Activated T-helper 1 cell treated with anti-CD3 and anti-CD28 coated beads, Interleukin-12 subunit alpha, Interleukin-12 subunit beta, Interleukin-2, Interleukin-4 antibody, amounts not matched to agents 30 ng/mL and 10 ng/mL and 1 ng/mL, durations not matched to agents 14 hours and 24 hours and 36 hours (primary cell): ENCODE measurements at places on chromosomes 7 and 10. TPM values are rescaled to one million over a fixed set of nuclear protein-coding genes. Genes with fewer than 3 reads are reported as not detected.
A peak's percentile ranks its signal among the peaks of the same experiment; 100 is the strongest.

NCAPG2 gene
- 76.5 and 86.9 TPM in 2 replicates for total RNA-seq

POM121L12 gene
- total RNA-seq: not detected in 2 replicates

KBTBD2 gene
- total RNA-seq: 29.0 and 34.0 TPM in 2 replicates

TMEM176A gene
- not detected in 2 replicates for total RNA-seq

AQP1 gene
- total RNA-seq: 0.12 and 0.13 TPM in 2 replicates

GIMAP2 gene
- 24.7 and 29.7 TPM in 2 replicates for total RNA-seq

C7orf33 gene
- not detected in 2 replicates for total RNA-seq

DENND11 gene
- total RNA-seq: 31.3 and 33.5 TPM in 2 replicates

PTPRN2 gene
- total RNA-seq: 0.41 and 0.47 TPM in 2 replicates

SPDYE6 gene
- total RNA-seq: not detected in 2 replicates

TFR2 gene
- 13.8 and 15.0 TPM in 2 replicates for total RNA-seq

LIPF gene
- total RNA-seq: not detected in 2 replicates

- H3K36me3 ChIP-seq: no peaks in the 10 kb centered on the region
- no peak for DNase-seq
- H3K4me3 ChIP-seq: no peak overlapping the region
- no peaks in the 10 kb centered on the region for H3K27me3 ChIP-seq
Measured at GRCh38 chr7:70937424-70937823, 194.5 kb upstream of the GALNT17 start.

GRCh38 chr10:133295426-133296320 lies 13.0 kb downstream of the TUBGCP2 start:
- no peak for DNase-seq
- no peak overlapping the region for H3K27ac ChIP-seq

DNA sequence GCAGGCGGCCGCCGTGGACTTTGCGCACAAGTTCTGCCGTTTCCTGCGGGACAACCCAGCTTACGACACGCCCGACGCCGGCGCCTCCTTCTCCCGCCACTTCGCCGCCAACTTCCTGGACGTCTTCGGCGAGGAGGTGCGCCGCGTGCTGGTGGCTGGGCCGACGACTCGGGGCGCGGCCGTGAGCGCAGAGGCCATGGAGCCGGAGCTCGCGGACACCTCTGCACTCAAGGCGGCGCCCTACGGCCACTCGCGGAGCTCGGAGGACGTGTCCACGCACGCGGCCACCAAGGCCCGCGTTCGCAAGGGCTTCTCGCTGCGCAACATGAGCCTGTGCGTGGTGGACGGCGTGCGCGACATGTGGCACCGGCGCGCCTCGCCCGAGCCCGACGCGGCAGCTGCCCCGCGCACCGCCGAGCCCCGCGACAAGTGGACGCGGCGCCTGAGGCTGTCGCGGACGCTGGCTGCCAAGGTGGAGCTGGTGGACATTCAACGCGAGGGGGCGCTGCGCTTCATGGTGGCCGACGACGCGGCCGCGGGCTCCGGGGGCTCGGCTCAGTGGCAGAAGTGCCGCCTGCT lies 14.1 kb downstream of the SH2B2 start:
- H3K27ac ChIP-seq: no peak overlapping the region
- H3K4me1 ChIP-seq: no peaks in the 10 kb centered on the region
- H3K36me3 ChIP-seq: no peaks in the 10 kb centered on the region
- no peak overlapping the region for H3K4me3 ChIP-seq
- no peaks in the 10 kb centered on the region for H3K27me3 ChIP-seq

DNA sequence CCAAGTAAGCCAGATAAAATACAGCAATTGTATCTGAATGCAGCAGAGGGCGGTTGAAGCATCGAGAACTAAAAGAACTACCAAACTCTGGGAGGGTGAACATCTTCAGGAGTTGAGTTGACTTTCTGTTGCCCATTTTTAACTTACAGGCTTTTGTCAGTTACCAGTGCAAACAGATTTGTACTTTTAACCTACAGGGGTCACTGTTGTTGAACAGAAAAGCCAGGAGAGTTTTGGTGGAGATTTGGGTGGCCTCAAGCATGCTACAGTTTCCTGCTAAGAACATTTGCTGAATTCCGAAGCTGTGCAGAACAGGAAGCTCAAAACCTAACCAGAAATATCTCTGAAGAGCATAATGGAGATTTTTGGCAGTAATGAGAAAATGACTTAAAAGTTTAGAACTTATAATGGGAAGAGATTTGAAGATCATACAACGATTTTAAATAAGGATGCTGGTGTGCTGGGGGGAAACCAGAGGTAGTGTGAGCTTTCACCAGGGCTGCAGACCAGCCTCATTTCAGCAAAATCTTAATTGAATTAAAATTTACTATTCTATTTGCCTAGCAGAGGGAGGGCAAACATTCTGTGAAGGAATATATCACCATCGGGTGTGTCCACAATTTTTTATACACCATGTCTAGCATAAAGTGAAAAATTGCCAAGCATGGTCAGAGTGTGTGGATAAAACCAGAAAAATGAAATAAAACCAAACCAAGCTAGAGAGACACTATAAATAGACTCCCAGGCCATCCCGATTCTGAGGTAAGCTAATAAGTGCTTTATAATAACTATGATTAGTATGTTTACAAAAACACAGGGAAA lies 208.6 kb upstream of the CCDC6 start:
- no peak overlapping the region for H3K4me3 ChIP-seq
- H3K27ac ChIP-seq: no peak overlapping the region
- H3K27me3 ChIP-seq: no peaks in the 10 kb centered on the region
- no peak for DNase-seq

- peaks cover 76% of the 10 kb centered on the region for H3K36me3 ChIP-seq
- no peaks in the 10 kb centered on the region for H3K27me3 ChIP-seq
- DNase-seq: no peak
Measured at GRCh38 chr7:87199700-87200450, 19.7 kb downstream of the TMEM243 start.

GRCh38 chr10:71978476-71978875 lies 14.3 kb downstream of the CHST3 start:
- peaks cover 10% of the 10 kb centered on the region for H3K4me1 ChIP-seq
- no peaks in the 10 kb centered on the region for H3K36me3 ChIP-seq
- no peaks in the 10 kb centered on the region for H3K27me3 ChIP-seq
- H3K4me3 ChIP-seq: no peak overlapping the region
- DNase-seq: no peak
- no peak overlapping the region for H3K27ac ChIP-seq

DNA sequence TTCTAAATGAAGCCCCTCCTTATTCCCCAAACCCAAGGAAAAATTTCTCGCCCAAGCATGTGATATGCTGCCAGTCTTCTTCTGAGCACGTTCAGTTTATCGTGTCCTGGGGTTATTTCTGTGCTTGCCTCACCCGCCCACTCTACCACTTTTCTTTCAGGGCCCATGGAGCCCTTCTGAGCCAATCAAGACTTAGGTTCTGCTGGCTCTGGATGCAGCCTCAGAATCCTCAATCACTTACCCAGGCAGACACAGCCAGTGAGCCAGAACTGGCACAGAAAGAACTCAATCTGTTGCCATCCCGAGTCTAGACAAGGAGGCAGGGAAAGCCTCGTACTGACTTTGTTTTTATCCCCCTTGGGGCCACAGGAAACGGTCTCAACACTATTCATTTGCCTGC lies 34.2 kb upstream of the C10orf90 start:
- H3K36me3 ChIP-seq: no peaks in the 10 kb centered on the region
- no peak for DNase-seq
- no peaks in the 10 kb centered on the region for H3K4me1 ChIP-seq

- no peak overlapping the region for H3K4me3 ChIP-seq
- no peaks in the 10 kb centered on the region for H3K36me3 ChIP-seq
- no peaks in the 10 kb centered on the region for H3K27me3 ChIP-seq
- no peaks in the 10 kb centered on the region for H3K4me1 ChIP-seq
- no peak for DNase-seq
Measured at GRCh38 chr10:125114761-125115391, 45.5 kb downstream of the CTBP2 start.

DNA sequence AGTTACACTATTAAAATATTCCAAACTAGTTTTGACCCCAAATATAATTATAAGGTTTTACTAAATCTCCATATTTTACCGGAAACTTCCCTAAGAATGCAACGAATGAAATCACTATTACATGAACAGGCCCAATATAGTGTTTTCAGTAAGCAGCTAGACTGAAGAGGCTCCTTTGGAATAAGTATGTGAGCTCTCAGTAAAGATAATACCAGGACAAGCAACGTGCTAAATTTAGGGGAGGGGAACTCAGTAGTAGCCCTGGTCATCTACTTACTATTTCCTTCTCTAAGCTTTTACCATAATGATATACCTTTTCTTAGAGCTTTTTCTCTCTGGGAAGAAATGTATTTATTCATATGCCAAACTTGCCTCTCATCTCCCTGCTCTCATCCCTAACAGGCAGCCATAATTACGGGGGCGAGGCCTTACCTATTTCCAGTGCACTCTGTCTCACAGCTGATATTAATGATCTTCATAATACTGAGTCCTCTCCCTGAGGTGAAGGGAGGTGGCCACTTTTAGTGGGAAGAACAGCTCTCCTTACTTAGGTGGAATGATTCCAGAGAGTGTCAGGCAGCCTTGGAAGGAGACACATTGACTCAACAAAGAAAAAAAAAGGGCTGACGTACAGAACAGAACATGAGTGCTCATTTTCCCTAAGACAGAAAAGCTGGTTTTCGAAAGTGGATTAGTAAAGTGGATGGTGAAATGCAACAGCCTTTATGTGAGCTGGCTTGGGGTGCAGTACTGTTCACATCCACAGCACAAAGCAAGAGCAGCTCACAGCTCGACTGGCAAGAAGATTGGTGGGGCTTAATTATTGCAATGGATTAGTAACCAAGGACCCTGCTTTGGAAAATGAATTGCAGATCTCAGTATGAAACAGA lies 165.4 kb downstream of the GLI3 start:
- no peak overlapping the region for H3K27ac ChIP-seq
- peaks cover 3% of the 10 kb centered on the region for H3K27me3 ChIP-seq
- no peaks in the 10 kb centered on the region for H3K36me3 ChIP-seq

DNA sequence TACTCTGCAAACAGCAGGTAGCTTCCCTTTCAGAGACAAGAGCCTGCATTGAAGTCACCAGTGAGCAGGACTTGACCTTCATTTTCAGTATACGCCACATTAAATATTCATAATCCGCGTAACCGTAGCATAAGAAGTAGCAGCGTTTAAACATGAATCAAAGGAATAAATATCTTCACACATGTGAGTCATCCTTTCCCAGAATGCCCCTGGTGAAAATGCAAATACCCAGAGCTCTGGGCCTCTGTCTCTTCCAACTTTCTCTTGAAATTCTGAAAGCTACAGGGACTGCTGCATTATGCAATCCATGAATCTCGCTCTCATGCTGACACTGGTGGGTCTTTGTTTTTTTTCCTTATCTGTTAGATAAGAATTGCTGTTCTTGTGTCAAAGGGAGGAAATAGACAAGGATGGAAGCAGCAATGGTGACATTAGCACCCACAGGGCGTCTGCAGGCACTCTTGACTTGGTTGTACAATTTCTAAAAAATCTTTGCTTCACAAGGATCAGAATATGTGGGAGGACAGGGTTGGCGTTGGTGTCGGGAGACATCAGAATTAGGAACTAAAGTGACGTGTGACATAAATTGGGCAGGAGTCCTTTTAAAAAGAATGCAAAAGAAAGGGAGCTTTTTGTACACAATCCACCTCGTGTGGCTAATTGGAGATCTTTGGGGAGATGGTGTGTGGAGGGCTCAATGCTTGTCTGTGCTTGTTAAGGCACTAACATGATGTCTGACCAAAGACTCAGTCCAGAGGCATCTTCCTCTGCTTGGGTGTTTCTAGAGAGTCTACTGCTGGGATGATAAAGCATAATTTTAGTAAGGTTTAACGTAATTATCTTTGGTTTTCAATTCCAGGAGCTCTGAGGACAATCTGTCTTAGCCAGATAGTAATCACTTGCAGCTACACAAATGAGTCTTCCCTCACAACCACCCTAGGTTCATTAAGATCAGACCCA lies 390.3 kb downstream of the KCNMA1 start:
- DNase-seq: no peak
- no peak overlapping the region for H3K27ac ChIP-seq
- no peak overlapping the region for H3K4me3 ChIP-seq
- peaks cover 1% of the 10 kb centered on the region for H3K27me3 ChIP-seq
- no peaks in the 10 kb centered on the region for H3K36me3 ChIP-seq

DNA sequence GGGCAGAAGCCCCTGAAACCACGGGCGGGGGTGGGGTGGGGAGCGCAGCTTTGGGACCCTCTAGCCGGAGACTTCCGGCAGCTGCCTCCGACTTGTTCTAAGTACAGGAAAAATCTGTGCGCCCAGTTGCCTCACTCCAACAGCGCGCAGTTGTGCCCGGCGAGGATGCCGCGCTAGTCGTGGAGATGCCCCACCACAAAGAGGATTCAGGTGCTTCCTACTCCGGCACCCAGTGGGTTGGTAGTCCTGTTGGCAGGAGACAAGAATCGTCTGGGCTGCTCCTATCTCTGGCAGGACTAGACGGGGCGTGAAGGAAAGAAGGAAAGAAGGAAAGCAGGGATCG lies 465 bp upstream of the NPY start:
- H3K36me3 ChIP-seq: no peaks in the 10 kb centered on the region
- peaks cover 5% of the 10 kb centered on the region for H3K4me1 ChIP-seq
- no peak overlapping the region for H3K27ac ChIP-seq
- no peak for DNase-seq
- peak overlapping the region; percentile 65 for H3K4me3 ChIP-seq

GRCh38 chr7:4196121-4196819 lies 485.8 kb upstream of the FOXK1 start:
- H3K27me3 ChIP-seq: peaks cover 2% of the 10 kb centered on the region
- no peak overlapping the region for H3K27ac ChIP-seq
- no peak for DNase-seq
- H3K4me1 ChIP-seq: no peaks in the 10 kb centered on the region
- no peaks in the 10 kb centered on the region for H3K36me3 ChIP-seq
- H3K4me3 ChIP-seq: no peak overlapping the region

DNA sequence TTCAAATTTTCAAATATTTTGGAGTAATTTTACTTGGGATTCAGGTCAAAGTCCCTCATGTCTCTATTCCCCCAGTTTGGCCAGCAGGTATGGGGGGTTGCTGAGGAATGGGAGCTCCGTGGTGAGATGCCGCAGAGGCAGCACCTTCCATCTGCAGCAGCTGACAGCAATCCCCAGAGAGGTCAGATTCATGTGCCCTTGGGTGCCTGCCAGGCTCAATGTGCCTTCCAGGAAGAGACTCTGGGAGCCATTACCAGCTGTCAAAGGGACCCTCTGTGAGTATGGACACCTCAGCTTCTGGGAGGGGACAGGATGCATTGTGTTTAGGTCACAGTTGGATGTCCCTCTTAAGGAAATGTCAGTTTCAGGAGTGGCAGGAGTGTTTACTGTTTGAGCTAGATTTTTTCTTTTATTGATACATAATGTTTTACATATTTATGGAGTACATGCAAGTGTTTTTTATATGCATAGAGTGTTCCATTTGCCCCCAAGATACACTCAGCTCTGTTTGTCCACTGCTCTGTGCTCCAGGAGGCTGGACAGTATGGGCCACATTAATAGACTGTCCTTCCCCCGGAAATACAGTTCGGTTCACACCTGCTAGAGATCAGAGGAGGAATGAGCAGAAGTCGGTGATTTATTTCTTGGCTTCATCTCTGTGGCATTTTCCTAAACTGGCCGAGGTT lies 75.3 kb upstream of the GRB10 start:
- H3K27me3 ChIP-seq: peaks cover 6% of the 10 kb centered on the region
- no peak overlapping the region for H3K27ac ChIP-seq
- no peak for DNase-seq
- no peaks in the 10 kb centered on the region for H3K36me3 ChIP-seq
- H3K4me3 ChIP-seq: no peak overlapping the region

GRCh38 chr10:62636825-62637248 lies 167.7 kb upstream of the ADO start:
- peaks cover 34% of the 10 kb centered on the region for H3K4me1 ChIP-seq
- no peak overlapping the region for H3K4me3 ChIP-seq
- no peak for DNase-seq
- H3K27ac ChIP-seq: no peak overlapping the region
- H3K27me3 ChIP-seq: no peaks in the 10 kb centered on the region
